ENCODE measurements at places on chromosomes 6 and 20.

DNA sequence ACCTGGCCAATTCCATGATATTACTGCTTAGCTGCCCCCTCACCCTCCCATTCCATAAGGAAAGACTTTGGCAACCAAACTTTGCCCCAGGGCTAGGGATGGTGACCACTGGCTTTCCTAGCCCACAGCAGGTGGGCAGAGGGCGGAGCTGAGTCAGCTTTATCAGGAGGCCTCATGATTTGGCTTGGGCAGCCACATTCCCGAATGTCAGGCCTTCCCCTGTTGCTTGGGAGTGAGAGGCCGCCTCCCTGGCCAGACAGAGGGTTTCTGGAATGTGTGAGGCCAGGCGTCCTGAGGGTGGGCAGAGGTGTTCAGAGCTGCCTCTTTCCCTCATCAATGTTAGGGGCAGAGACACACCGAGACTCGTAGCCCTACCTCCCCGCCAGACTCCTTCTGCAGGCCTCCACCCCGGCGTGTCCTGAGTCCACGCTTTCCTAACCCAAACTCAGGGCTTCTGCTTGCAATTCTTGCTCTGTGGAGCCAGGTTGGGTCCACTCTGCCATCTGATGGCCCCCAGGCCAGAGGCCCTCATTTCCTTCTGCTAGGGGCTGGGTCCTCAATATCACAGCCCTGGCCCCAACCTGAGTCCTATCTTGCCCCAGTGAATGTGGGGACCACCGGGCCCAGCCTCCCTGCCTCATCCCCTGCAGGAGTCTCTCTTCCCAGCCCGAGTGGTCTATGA, 19.3 kb downstream of the UQCC2 start:
- DNase-seq, result no peak

GRCh38 chr6:5403076-5403475, 141.8 kb downstream of the FARS2 start:
- DNase-seq, result no peak

DNA sequence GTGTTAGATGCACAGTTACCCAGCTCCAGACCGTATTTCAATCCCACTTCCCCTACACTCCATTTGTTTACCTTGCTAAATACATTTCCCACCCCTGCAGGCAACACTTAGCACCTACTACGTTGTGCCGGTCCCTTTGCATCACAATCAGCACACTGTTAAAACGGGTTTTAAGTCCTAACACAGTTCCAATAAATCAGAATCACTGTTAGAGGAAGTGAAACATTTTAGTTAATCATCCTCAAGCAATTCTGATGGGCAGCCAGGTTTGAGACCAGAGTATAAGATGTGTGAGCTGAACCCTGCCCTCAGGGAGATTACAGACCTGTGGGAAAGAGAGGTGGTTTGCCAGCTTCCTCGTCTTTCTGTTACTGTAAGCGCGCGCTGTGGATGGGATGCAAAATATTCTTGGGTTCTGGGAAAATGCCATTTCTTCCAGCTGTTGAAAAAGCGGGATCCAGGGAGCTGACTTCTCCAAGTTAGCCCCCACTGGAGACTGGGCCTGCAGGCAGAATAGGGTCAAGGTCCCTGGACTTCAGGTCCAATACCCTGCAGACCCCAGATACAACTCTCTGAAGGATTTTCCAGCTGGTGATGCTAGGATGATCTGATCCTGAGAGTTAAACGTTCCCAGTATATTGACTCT, 3.1 kb downstream of the ZCCHC3 start:
- no peak for DNase-seq

- peak; percentile 18 for DNase-seq
Observed at GRCh38 chr20:5703681-5704101, 46.5 kb upstream of the SHLD1 start.

GRCh38 chr6:73768558-73768957, 72.6 kb downstream of the CD109 start:
- no peak for DNase-seq

GRCh38 chr6:139778688-139779087, 404.2 kb upstream of the CITED2 start:
- no peak for DNase-seq

- no peak for DNase-seq
Observed at GRCh38 chr20:62558779-62559178, 83.0 kb upstream of the GATA5 start.

DNA sequence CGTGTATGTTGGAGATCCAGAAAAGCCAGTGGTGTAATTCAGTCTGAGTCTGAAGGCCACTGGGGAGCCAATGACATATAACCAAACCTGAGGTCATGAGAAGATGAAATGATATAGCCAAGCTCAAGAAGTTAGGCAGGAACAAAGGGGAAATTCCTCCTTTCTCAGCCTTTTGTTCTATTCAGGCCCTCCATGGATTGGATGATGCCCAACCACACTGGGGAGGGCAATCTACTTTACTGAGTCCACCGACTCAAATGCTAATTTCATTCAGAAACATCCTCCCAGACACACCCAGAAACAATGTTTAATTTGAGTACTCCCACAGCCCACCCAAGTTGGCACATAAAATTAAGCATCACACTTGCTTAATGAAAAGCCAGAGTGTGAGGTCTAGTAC, 183.6 kb downstream of the GJA1 start:
- DNase-seq, result no peak

GRCh38 chr6:100152201-100152600, 158.2 kb upstream of the MCHR2 start:
- DNase-seq, result no peak

DNA sequence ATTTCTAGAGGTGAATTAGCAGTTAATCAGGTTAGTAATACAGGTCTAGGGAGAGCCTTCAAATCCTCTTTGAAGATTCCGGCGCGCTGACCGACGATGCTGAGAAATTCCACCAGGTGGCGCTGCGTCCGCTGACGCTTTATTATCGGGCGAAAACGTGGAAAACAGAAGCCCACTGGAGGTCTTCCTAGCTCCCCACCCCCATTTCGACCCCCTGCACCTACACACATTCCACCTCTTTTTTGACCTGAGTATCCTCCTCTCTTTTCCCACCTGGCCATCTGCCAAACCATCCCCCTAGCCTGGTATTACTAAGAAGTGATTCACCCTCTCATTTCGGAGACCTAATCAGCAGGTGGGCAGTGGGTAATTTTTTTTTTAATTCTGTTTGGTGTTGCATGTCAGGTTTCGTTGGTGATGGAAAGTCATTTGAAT, 65.4 kb upstream of the RIN2 start:
- DNase-seq, result peak; percentile 70

- no peak for DNase-seq
Observed at GRCh38 chr20:2289475-2289874, 6.3 kb upstream of the TGM3 start.

- DNase-seq, result no peak
Observed at GRCh38 chr6:92690997-92691599, 728.3 kb downstream of the EPHA7 start.

DNA sequence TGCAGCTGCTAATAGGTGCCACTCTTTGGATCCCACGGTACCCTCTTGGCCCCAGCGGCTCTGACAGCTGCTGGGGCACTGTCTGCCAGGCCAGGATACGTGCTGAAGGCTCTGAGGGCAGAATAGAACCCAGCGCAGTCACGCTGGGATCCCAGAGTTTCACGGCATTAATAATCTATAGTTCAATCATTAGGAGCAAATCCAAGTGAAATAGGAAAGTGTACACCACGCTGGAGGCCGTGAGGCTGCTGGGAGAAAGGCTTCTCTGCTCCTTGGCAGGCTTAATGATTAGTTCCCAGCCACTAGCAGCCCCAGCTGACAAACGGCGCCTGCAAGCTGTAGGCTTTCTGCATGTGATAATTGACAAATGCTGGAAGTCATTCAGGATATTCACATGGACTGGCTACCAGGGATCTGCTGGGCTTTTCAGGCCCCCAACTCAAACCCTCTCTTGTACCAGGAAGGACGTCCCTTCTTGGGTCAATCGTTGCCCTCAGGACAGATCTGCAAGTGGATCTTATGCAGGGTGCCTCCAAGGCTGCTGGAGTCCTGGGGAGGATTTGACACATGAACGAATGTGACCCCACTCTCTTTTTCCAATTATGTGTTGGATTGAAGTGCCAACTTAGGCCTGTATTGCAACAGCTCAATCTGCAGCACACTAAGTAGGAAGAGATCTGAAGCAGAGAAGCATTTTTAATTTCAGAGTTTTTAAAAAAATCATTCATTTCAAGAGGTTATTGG, 50.1 kb upstream of the INSM1 start:
- DNase-seq, result no peak

GRCh38 chr6:24431045-24431451, 28.3 kb downstream of the MRS2 start:
- no peak for DNase-seq

DNA sequence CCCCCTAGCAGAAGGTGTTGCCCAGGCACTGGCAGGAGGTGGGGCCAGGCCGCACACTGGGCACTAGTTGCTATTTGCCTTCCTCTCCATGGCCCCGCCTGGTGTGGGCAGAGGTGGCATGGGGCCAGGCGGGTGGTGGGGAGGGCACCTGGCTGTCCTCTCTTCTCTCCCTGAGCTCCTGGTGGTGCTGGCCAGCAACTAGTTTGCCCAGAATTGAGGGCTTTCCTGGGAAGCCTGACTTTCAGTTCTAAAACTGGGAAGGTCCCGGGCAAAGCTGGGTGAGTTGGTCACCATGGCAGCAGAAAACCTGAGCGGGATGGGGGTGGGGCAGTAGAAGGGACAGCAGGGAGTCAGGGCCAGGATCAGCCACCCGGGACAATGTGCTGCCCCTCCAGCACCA, 48.2 kb downstream of the RBM38 start:
- DNase-seq, result peak; percentile 85

DNA sequence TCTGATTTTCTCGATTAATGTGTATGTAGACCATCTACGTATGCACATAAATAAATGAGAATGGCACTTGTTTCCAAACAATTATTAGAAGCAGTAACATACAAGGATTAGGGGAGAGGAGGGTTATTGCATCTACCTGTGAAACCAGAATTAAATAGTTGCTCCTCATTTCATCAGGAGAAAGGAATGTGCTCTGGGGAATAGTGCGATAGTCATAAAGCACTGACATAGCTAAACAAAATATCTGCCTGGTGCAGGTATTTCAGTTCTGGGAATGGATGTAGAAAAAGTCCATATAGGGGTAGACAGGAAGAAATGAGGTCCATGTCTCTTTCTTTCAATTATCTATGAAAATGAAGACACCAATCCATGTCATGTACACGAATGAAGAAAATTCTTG, 1.6 kb upstream of the ID4 start:
- DNase-seq, result no peak

- no peak for DNase-seq
Observed at GRCh38 chr6:134058622-134059366, 6.4 kb upstream of the SLC2A12 start.

GRCh38 chr20:32484225-32484957, 100.7 kb downstream of the NOL4L start:
- peak; percentile 77 for DNase-seq

- peak; percentile 78 for DNase-seq
Observed at GRCh38 chr6:125995972-125996580, 9.7 kb downstream of the TRMT11 start.

GRCh38 chr6:19424853-19425252, 412.3 kb upstream of the ID4 start:
- DNase-seq, result no peak

DNA sequence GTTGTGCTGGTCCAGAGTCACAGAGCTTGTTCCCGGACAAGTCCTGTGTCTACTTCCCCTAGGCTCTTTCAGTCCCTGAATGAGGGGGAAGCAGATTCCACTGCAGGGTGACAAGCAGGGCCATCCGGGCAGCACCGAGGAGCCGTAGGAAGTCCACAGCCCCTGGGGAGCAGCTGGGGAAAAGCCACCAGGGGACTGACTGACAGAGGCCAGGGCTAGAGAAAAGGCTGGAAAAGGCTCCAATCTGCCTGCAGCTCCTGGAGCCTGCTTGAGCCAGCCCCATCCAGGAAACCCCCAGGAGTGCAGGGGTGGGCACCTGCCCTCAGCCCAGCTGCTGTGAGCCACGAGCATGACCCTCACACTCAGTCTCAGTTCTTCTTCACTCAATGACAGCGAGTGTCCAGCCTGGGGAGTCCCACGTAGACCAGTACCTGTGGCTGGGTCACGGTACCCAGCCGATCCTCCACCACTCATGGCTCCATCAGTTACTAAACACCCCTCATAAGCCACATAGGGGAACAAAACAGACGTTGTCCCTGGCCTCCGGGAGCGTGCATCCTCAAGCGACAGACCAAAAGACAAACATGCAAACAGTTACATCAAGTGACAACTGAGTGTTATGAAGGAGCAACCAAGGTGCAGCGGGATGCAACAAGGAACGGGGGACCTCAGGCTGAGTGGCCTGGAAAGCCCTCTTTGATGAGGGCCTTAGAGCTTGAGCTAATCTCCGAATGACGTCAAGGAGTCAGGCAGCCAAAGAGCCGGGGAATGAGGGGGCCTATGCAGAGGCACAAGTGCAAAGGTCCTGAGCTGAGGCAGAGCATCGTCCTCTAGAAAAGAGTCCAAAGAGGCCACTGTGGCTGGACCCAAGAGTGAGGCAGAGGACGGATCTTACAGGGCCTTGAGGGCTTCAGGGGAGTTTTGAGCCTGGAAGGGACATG, 24.8 kb upstream of the VSTM2L start:
- no peak for DNase-seq

GRCh38 chr6:159720708-159721107, 6.6 kb upstream of the WTAP start:
- DNase-seq, result no peak

DNA sequence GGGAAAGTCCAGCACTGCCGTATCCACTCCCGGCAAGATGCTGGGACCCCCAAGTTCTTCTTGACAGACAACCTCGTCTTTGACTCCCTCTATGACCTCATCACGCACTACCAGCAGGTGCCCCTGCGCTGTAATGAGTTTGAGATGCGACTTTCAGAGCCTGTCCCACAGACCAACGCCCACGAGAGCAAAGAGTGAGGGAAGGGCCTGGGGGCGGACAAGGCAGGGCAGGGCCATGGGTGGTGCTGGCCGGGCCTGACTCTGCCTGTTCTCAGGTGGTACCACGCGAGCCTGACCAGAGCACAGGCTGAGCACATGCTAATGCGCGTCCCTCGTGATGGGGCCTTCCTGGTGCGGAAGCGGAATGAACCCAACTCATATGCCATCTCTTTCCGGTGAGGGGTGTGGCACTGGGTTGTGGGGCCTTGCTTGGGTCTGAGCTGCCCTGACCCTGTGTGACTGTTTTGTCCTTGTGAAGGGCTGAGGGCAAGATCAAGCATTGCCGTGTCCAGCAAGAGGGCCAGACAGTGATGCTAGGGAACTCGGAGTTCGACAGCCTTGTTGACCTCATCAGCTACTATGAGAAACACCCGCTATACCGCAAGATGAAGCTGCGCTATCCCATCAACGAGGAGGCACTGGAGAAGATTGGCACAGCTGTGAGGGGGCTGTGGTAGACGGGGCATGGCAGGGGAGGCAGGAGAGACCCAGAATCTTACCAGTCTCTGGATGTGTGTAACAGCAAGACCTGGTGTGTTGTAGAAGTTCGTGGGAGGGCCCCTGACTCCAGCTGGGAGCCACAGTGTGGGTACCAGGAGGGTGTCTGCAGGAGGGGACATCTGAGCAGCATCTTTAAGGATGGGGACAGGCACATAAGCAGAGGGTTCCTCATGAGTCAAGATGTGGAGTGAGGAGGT, 29.1 kb downstream of the PLCG1 start:
- DNase-seq, result no peak

DNA sequence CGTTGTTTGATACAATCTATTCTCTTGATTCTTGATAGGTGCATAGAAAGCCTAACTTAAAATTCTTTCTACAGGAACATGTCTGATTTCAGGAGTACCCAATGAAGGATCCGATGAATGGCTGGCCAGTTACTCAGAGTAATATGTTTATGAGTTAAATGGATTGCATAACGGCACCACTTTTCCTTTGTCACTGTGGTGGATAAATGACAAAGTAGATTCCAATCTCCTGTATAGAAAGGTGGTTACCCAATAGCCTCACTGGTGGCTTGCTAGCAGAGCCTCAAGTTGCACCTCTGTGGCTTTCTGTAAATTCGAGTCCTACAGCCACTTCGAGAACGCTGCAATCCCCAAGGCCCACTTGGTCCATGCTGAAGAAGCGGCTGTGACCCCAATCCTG, 28.4 kb downstream of the LHFPL5 start:
- no peak for DNase-seq
